ENCODE measurements at places on chromosomes 6 and 20.

DNA sequence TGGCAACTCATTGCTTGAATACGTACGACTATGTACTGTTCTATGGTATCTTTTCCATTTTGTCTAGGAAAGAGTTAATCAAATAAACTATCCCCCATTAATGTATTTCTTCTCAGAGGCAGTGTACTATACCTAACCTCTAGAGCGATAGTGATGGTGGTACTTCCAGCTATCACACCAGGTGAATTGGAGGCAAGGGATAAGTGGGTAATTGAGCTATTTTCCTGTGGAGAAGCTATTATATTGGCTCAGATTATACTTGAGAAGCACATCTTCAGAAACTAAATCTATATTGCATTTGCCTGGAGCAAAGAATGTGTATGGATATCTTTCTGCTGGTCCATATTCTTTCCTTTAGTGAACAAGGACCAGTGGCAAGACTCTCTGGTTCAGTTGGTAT, 430.7 kb upstream of the KHDRBS2 start:
- DNase-seq = no peak

DNA sequence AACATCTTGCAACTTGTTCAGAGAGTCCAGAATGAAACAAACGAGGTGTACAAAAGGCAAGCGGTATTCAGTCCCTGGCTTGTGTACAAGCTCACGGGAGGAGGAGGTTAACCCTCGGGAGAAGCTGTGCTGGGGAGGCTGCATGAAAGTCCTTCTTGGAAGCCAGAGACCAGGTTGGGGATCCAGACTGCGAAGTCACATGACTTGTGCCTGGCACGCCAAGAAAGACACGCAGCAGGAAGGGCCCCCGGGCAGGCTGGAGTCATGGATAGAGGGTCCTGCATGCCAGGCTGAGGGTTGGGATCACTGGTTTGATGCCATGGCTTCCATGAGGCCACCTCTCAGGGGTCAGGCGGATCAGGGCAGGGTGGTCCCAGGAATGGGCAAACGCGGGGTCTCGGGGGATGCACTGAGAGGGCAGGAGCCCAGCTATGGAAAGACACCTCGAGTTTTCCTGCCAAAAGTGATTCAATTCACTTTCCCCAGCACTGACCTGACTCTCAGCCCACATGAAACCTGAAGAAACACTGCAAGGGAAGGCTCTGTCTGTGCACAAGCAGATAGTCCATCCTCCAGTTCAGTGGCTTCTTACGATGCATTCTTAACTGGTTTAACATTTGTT, 79.4 kb downstream of the DLL1 start:
- no peak for DNase-seq

DNA sequence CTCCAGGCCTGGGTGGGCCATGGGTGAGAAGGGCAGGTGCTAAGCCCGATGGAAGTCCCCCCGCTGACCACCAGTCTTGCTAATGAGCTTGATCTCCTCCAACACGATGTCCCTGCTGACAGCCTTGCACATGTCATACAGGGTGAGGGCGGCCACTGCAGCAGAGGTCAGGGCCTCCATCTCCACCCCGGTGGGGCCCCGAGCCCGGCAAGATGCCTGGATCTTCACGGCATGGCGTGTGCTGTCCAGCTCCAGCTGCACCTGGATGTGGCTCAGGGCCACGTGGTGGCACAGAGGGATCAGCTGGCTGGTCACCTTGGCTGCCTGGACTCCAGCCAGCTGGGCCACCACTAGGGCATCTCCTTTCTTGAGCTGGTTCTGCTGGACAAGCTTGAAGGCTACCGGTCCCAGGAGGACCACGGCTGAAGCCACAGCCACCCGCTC, 27.9 kb downstream of the MOCS1 start:
- no peak for DNase-seq

DNA sequence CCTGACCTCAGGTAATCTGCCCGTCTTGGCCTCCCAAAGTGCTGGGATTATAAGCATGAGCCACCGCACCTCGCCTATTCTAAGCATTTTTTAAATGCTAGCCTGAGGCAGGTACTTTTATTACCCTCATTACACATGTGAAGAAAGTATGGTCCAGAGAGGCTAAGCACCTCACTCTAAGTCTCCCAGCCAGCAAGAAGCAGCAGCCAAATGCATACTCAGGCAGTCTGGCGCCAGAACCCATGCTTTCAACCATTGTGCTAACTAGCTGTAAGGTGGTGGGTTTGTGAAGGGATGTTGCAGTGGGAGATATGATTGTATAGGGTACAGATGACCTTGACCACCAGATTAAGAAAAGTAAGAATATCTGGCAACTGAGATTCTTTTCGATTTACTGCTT, 26.1 kb upstream of the RIPOR2 start:
- no peak for DNase-seq

DNA sequence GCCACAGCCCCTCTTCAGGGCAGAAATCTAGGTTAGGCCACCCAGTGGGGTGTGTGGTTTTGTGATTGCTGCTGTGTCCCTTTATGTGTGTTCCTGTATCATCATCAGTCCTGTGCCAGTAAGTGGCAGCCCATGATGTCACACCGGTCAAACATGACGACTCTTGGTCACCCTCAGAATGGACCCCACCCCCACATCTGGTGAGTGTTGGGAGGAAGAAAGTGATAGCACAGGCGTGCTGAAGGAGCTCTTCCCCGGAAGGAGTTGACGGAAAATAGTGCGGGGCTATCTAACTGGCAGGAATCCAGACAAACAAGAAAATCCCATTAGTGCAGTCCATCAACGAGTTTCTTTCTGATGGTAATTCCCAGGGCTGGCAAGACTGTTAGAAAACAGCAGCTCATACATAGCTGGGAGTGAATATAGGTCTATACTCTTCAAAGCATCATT, 33.4 kb upstream of the IL17A start:
- DNase-seq = no peak

DNA sequence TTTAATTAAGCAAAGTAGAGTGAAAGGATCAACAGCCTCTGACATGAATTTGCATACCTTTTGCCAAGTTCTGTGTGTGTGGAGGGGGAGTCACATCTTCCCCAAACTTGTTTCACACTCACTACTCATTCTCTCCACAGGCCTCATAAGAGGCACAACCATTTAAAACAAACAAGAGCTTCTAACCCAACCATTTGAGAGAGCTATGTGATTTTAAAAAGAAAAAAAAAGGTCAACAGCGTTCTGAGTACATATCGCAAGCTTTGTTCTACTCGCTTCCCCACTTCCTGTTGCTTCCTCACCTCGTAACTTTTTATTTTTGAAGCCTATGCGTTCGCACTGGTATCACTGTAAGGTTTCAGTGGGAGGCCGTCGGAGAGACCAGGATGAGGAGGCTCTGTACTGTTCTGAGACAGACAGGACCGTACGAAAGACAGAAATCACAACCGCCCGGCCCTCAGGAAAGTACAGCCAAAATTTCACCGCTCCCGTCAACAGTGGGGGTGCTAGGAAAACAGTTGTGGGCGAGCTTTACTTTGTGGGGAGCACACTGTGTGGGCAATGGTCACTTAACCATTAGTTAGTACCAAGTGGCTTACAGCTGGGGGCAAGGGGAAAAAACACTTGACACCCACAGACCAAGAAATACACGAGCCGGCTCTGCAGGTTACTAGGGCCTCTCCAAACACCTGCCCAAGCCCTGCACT, 61.3 kb downstream of the TRERF1 start:
- DNase-seq = peak; percentile 55

DNA sequence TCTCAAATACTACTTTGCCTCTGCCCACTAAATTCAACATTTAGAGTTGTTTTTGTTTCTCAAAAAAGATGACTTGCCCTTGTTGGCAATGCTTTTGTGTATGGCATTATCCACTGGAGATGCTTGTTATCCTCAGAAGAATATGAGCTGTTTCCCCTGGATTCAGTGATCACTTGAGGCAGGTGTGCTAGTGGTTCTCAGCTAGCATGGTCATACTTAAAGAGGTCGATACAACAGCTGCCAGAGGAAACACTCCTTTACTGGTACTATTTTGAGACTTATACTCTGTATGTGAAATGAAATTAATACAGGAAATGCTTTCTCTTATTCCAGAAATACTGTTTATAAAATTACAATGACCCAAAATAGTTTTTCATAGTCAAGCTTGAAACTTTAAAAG, 122.5 kb downstream of the HIVEP1 start:
- DNase-seq = no peak

- no peak for DNase-seq
These were observed 68.9 kb downstream of the EDN1 start for GRCh38 chr6:12359036-12359435.

DNA sequence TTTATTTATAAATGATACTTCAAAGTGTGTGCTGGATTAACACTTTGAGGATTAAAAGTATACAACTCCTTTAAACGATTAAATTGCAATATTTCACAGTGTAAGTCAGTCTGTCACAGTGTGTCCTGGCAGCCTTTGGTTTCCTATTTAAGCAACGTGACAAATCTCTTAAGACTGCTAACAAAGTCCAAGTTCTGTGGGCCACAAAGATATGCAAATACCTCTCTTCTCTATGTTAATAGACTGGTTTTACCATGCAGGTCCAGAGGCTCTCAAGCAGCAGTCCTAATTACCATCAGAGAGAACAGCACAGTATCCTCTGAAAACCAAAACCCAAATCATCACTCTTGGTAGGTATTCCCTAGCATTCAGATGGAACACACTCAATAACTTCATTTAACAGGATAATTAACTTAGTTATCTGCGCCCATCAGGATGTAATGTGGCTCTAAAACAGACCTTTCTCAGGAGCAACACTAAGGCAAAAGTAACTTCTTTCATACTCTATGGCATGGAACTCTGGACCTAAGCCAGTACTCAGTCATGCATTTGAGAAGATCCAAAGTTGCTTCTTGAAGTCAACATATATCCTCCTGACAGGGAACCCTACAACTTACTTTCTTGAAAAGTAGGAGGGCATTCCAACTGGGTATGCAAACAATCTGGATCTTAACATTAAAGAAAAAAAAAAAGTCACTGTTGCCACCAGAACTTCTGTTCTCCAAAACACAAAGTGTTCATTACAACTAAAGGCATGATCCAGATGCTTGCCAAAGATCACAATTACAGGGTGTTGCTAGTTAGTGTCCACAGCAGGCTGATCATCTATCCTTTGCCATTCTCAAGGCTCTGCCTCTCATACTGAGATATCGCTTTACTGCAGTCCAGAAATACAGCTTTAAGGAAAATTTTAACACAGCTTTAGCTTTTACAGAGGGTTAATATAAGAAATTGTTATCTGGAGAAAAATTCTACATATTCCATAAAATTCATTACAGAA, 53.2 kb downstream of the MAN1A1 start:
- DNase-seq = no peak

Data from activated naive CD8-positive, alpha-beta T cell treated with anti-CD3 and anti-CD28 coated beads, Interleukin-2, amount 10 ng/mL, durations not matched to agents 7 days and 5 days (primary cell).